ENCODE measurements at places on chromosomes 13 and 19. TPM values are rescaled to one million over a fixed set of nuclear protein-coding genes. Genes with fewer than 3 reads are reported as not detected.

DNA sequence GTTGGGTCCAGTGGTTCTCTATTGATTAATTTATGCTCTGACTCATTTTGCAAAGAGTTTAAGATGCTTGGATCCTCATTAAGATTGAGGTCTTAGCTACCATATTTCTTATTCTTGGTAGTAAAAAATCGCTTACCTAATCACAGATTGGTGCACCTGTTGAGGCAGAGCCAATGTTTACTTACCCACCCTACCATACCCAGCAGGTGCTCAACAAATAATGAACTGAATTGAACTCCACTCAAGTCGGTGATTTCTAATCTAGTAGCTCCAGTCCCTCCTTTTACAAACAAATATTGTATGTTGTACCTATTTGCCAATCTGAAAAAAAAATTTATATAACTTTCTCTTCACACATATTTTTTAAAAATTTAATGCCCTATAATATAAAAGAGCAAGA lies 361.0 kb downstream of the FGF14 start:
- no peaks in the 10 kb centered on the region for H3K27me3 ChIP-seq
- H3K36me3 ChIP-seq, result no peaks in the 10 kb centered on the region
- no peaks in the 10 kb centered on the region for H3K4me1 ChIP-seq
- no peak for DNase-seq
- no peak overlapping the region for H3K27ac ChIP-seq

- DNase-seq, result no peak
- no peak overlapping the region for H3K4me3 ChIP-seq
- H3K27me3 ChIP-seq, result peaks cover 10% of the 10 kb centered on the region
- no peaks in the 10 kb centered on the region for H3K4me1 ChIP-seq
- H3K27ac ChIP-seq, result no peak overlapping the region
These were observed 4.8 kb downstream of the KLK7 start for GRCh38 chr19:50978772-50979390.

- H3K27ac ChIP-seq, result no peak overlapping the region
- DNase-seq, result no peak
- no peaks in the 10 kb centered on the region for H3K36me3 ChIP-seq
- peaks cover 36% of the 10 kb centered on the region for H3K4me1 ChIP-seq
- peaks cover 34% of the 10 kb centered on the region for H3K27me3 ChIP-seq
These were observed 700 bp downstream of the PRR36 start for GRCh38 chr19:7873304-7874075.

DNA sequence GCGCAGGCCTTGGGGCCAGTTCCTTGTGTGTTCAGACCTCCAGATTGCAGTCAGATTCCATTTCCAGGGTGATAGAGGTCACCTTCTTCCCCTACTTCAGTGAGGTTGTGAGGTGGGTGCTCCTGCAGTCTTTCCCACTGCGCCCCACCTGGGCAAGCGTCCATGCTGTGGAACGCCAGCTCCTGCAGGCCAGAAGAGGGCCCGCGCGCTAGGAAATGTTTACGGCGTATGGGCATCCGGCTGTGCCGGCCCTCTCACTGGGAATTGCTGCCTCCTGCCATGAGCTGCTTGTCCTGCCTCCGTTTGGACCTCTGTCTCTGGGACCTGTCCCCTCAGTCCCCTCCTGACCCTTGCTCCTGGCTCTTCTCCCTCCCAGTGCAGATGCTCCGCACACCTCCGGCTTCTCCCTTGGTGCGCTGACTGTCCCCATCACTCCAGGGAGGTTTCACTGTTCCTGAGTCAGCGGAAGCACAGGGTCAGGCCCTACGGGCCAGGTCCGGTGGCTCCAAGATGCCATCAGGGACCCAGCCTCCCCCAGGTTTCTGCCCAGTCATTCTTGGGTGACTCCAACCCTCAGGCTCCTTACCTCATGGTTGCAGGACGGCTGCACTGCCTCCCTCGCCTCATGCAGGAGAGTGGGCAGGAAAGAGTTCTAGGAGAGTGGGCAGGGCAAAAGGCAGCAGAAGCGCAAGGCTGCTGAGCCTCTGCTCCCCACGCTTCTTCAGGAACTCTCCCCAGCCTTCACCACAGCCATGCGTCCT lies 56.6 kb downstream of the SMARCA4 start:
- no peaks in the 10 kb centered on the region for H3K27me3 ChIP-seq
- H3K4me1 ChIP-seq, result no peaks in the 10 kb centered on the region
- H3K27ac ChIP-seq, result peak overlapping the region; percentile 19
- H3K36me3 ChIP-seq, result peaks cover 34% of the 10 kb centered on the region

- H3K36me3 ChIP-seq, result no peaks in the 10 kb centered on the region
- H3K27me3 ChIP-seq, result peaks cover 2% of the 10 kb centered on the region
- DNase-seq, result no peak
- no peak overlapping the region for H3K4me3 ChIP-seq
- H3K4me1 ChIP-seq, result peaks cover 23% of the 10 kb centered on the region
- no peak overlapping the region for H3K27ac ChIP-seq
These were observed 4.8 kb upstream of the ALOX5AP start for GRCh38 chr13:30730526-30730925.

- no peaks in the 10 kb centered on the region for H3K36me3 ChIP-seq
- no peak overlapping the region for H3K27ac ChIP-seq
- DNase-seq, result no peak
- H3K27me3 ChIP-seq, result no peaks in the 10 kb centered on the region
These were observed 6.2 kb downstream of the C2CD4C start for GRCh38 chr19:402786-403185.

DNA sequence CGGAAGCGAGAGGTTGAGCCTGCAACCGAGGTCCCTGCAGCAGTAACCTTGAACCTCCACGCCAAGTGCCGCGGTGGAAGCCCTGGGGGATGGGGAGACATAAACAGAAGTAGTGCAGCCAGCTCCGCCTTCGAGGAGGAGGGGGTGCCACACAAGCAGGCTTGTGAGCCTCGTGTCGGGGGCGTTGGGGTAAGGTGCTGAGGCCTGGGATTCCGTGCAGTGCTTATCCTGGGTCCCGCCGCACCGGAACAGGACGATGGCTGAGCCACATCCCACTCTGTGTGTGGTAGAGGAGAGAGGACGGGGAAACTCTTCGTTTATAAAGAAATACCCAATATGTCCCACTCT lies 51.0 kb downstream of the SOX1 start:
- no peaks in the 10 kb centered on the region for H3K36me3 ChIP-seq
- DNase-seq, result no peak
- no peaks in the 10 kb centered on the region for H3K27me3 ChIP-seq

- no peak overlapping the region for H3K4me3 ChIP-seq
- H3K4me1 ChIP-seq, result peaks cover 3% of the 10 kb centered on the region
- H3K36me3 ChIP-seq, result peaks cover 55% of the 10 kb centered on the region
- H3K27me3 ChIP-seq, result no peaks in the 10 kb centered on the region
- no peak overlapping the region for H3K27ac ChIP-seq
These were observed 20.8 kb upstream of the FBXL3 start for GRCh38 chr13:77047649-77048343.

DNA sequence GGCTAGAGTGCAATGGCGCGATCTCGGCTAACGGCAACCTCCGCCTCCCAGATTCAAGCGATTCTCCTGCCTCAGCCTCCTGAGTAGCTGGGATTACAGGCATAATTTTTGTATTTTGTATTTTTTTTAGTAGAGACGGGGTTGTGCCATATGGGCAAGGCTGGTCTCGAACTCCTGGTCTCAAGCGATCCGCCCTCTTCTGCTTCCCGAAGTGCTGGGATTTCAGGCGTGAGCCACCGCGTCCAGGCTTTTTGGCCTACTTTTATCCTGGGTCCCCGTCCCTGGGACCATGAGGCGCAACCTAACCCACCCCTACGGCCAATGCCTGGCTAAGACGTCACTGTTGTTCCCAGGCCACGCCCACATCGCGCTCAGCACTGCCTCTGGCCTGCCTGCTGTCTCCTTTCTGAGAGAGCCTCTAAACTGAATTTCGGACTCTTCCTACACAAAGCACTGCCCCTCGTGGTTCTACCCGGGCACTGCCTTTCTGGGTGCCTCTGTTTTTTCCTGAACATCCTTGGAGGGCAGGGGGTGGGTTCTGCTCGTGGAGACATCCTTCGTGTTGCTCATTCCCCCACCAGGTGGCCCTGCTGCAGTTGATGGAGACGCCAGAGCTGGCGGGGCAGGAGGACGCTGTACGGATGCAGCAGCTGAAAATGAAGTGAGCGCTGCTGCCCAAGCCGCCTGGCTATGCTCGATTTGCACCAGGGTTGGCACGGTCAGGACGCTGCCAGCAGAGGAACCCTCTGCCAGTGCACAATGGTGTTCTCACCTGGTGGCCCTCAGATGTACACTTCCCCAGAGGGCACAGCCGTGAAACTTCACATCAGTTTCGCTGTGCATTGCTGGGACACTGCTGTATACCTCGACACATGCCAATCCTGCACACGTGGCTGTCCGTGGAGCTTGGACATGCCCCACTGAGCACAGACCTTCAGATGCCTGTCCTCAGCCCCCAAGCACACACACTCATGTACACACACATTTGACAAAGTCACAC lies 2.0 kb downstream of the REX1BD start:
- no peak for DNase-seq
- peaks cover 16% of the 10 kb centered on the region for H3K36me3 ChIP-seq
- peaks cover 8% of the 10 kb centered on the region for H3K27me3 ChIP-seq
- no peak overlapping the region for H3K27ac ChIP-seq
- H3K4me1 ChIP-seq, result peaks cover 44% of the 10 kb centered on the region
- H3K4me3 ChIP-seq, result peak overlapping the region; percentile 84

- H3K27ac ChIP-seq, result no peak overlapping the region
- no peak overlapping the region for H3K4me3 ChIP-seq
- H3K27me3 ChIP-seq, result no peaks in the 10 kb centered on the region
- peaks cover 25% of the 10 kb centered on the region for H3K4me1 ChIP-seq
These were observed 4.1 kb downstream of the POP4 start for GRCh38 chr19:29610213-29610573.

DNA sequence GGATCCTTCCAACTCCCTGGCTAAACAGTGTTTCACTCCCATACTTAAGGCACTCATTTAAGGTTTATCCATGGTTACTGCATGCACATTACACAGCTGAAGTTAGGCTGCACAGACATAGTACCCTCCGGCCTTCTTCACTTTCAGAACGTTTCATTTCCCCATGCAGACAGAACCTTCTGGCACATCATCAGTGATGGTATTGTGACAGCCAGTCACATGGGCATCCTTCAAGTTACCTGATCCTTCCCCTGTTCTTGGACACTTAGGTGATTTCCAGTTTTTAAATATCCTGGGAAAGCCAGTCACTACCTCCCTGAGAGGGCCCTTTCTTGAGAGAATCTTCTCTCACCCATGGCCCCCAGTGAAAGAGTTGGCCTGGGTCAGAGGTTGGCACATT lies 9.1 kb downstream of the SMIM7 start:
- H3K4me1 ChIP-seq, result peaks cover 16% of the 10 kb centered on the region

GRCh38 chr13:99986741-99987140 lies 5.2 kb downstream of the ZIC2 start:
- H3K4me1 ChIP-seq, result peaks cover 32% of the 10 kb centered on the region
- DNase-seq, result no peak
- no peak overlapping the region for H3K27ac ChIP-seq
- peaks cover 78% of the 10 kb centered on the region for H3K27me3 ChIP-seq
- peaks cover 6% of the 10 kb centered on the region for H3K36me3 ChIP-seq
- H3K4me3 ChIP-seq, result no peak overlapping the region

GRCh38 chr19:15276620-15277215 lies 44.5 kb upstream of the EPHX3 start:
- peaks cover 29% of the 10 kb centered on the region for H3K4me1 ChIP-seq
- DNase-seq, result no peak
- H3K4me3 ChIP-seq, result no peak overlapping the region
- no peaks in the 10 kb centered on the region for H3K27me3 ChIP-seq
- H3K27ac ChIP-seq, result no peak overlapping the region

DNA sequence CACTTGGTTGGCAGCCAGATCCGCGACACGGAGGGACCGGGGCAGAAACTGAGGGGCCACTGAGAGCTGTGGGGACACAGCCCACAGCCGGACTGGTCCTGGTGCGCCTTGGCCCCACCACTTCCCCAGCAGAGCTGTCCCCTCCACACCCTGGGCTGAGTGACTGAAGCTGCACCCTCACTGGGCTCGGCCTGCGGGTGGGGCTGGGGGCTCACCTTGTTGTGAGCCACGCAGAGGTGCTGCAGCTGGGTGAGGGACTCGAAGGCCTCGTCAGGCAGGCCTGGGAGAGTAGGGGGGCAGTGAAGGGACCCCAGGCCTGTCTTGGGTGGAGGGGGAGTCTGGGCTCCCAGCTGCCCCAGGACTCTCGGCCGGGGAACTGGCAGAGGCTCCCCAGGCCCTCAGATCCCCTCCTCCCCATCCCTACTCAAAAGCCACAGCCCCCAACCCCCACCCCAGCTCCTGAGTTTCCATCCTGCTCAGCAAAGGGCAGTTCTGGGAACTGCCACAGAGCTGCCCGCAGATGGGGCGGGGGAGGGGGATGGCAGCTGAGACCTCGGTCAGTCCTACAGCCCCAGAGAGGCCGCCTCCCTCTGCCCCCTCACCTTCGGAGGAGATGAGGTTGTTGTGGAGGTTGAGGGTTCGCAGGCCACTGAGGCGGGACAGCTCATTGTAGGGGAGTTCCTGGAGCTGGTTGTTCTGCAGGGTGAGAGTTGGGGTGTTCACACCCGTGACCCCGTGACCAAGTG lies 2.3 kb downstream of the PODNL1 start:
- H3K27ac ChIP-seq, result no peak overlapping the region
- H3K36me3 ChIP-seq, result no peaks in the 10 kb centered on the region
- H3K4me3 ChIP-seq, result no peak overlapping the region
- no peak for DNase-seq
- H3K4me1 ChIP-seq, result no peaks in the 10 kb centered on the region

- H3K36me3 ChIP-seq, result no peaks in the 10 kb centered on the region
- DNase-seq, result no peak
- peaks cover 5% of the 10 kb centered on the region for H3K27me3 ChIP-seq
- H3K27ac ChIP-seq, result no peak overlapping the region
- no peak overlapping the region for H3K4me3 ChIP-seq
These were observed 17.1 kb upstream of the WASF3 start for GRCh38 chr13:26540334-26540733.

DNA sequence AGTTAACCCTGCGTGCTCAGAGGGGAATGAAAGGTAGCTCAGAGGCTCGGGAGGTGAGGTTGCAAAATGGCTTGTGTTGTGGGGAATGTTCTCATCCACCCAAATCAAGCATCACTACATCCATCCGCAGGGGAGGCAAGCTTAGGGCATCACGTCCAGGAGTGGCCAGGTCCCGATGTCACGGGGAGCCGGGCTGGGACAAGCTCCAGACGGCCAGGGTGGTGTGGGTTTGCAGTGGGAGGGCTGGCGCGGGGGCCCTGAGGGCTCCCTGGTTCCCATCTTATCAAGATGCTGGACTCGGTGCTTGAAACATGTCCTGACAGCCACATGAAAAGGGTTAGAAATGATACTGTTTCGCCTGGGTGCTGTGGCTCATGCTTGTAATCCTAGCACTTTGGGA lies 25.8 kb downstream of the EPN1 start:
- peaks cover 9% of the 10 kb centered on the region for H3K4me1 ChIP-seq
- H3K4me3 ChIP-seq, result no peak overlapping the region
- peaks cover 25% of the 10 kb centered on the region for H3K36me3 ChIP-seq
- DNase-seq, result no peak
- H3K27ac ChIP-seq, result no peak overlapping the region

Gene ZNF560
- total RNA-seq, result not detected

Gene ZNF506
- total RNA-seq, result 23.0 TPM

Gene PCDH9
- 0.25 TPM for total RNA-seq

Gene ARRDC5
- 1.8 TPM for total RNA-seq

Gene SLC10A2
- not detected for total RNA-seq

Gene LPAR2
- 59.4 TPM for total RNA-seq

Gene SLC6A16
- total RNA-seq, result 5.7 TPM

Gene ZNF607
- total RNA-seq, result 4.5 TPM

Gene NDFIP2
- total RNA-seq, result 21.2 TPM

Gene COX6B2
- total RNA-seq, result not detected
